ENCODE measurements at places on chromosomes 12 and 14. TPM values are rescaled to one million over a fixed set of nuclear protein-coding genes. Genes with fewer than 3 reads are reported as not detected.

Gene TUBA1B
- polyA plus RNA-seq = 2,528 TPM

Gene MSRB3
- 9.9 TPM for polyA plus RNA-seq

Gene IL26
- polyA plus RNA-seq = not detected

Gene KCNA1
- 7.1 TPM for polyA plus RNA-seq

Gene TMEM253
- polyA plus RNA-seq = 0.43 TPM

Gene DBX2
- 27.8 TPM for polyA plus RNA-seq

Gene LRTM2
- 7.4 TPM for polyA plus RNA-seq

Gene MMP19
- polyA plus RNA-seq = 0.74 TPM

Gene ZFYVE21
- 86.2 TPM for polyA plus RNA-seq

Gene HOXC10
- not detected for polyA plus RNA-seq

Gene POLE
- 69.9 TPM for polyA plus RNA-seq

Gene RNASE4
- polyA plus RNA-seq = 0.48 TPM

Gene KRT6C
- polyA plus RNA-seq = not detected

Gene TC2N
- polyA plus RNA-seq = 9.2 TPM

Gene NR1H4
- 1.0 TPM for polyA plus RNA-seq

Gene WNT5B
- 14.2 TPM for polyA plus RNA-seq

Gene KRT6A
- polyA plus RNA-seq = not detected

Gene TSHR
- polyA plus RNA-seq = 5.8 TPM

Gene REP15
- polyA plus RNA-seq = 1.1 TPM

Gene CPNE6
- polyA plus RNA-seq = 14.1 TPM

Gene TAS2R43
- 0.42 TPM for polyA plus RNA-seq

- no peak for DNase-seq
Observed at GRCh38 chr12:53217931-53218307, 10.9 kb upstream of the ITGB7 start.

- no peak for DNase-seq
Observed at GRCh38 chr14:32697704-32698103, 241.0 kb upstream of the NPAS3 start.

- no peak for DNase-seq
Observed at GRCh38 chr14:58899317-58899713, 261.6 kb downstream of the DACT1 start.

DNA sequence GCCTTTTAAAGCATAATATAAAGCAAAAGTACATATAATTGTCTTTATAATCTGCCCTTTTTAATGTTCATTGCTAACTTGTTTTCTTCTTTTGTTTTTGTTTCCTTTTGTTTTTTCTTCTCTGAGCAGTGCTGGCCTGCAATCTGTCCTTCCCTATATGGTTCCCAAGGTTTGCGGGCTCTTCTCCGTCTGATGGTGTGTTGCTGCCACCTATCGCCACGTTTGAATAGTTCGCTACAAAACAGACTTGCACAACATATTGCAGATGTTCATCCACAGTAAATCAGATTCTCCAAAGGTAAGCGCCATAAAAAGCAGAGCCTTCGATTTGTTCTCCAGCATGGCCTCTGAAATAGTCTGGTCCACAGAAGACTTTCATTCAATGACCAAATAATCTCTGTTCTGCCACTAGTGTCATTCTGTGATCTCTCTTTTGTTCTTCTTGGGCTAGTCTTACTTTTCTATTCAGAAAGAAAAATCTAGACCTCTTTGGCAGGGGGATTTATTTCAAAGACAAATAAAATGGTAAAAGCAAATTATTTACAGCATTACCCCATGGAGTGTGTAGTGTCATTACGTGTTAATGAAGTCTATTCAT lies 33.5 kb downstream of the C12orf50 start:
- peak; percentile 91 for DNase-seq

GRCh38 chr12:97404543-97404942 lies 58.1 kb upstream of the RMST start:
- peak; percentile 52 for DNase-seq

- DNase-seq = no peak
Observed at GRCh38 chr12:23098110-23098509, 473.1 kb downstream of the ETNK1 start.

DNA sequence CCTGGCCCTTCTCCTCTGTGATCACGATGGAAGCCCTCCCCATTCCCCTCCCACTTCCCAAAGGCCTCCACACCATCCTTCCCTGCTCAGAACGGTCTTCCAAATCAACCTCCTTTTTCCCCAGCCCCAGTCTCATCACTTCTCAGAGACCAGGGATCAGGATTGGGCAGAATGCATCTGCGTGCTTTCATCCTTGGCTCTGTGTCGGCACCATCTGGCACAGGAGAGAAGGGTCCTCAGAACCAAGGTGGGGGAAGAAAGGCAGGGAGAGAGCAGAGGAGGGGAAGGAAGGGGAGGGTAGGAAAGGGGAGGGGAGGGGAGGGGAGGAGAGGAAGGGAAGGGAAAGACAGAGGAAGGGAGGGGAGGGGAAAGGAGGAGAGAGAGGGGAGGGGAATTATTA lies 52.4 kb upstream of the FICD start:
- DNase-seq = no peak

- DNase-seq = no peak
Observed at GRCh38 chr12:88291498-88292131, 149.5 kb downstream of the TMTC3 start.

DNA sequence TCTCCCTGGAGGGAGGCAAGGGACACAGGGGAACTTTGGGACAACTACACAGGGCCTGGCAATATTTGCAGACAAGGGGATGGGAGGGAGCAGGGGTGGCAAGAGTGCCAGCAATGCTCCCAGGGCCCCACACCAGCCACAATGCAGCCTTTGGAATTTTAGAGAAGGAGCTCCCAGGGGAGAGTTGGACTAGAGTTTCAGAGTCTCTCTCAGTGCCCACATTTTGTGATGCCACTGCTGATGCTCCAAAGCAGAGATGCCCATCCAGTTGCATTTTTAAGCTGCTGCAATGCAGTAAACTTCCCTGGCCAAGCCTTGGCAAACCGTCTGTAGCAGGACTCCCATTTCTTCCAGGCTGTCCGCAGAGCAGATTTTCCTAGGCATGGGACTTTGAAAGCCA lies 98.9 kb downstream of the ZFP36L1 start:
- no peak for DNase-seq

- no peak for DNase-seq
Observed at GRCh38 chr12:8644345-8645248, 18.0 kb downstream of the MFAP5 start.

- DNase-seq = no peak
Observed at GRCh38 chr14:24327303-24327702, 7.6 kb downstream of the ADCY4 start.

DNA sequence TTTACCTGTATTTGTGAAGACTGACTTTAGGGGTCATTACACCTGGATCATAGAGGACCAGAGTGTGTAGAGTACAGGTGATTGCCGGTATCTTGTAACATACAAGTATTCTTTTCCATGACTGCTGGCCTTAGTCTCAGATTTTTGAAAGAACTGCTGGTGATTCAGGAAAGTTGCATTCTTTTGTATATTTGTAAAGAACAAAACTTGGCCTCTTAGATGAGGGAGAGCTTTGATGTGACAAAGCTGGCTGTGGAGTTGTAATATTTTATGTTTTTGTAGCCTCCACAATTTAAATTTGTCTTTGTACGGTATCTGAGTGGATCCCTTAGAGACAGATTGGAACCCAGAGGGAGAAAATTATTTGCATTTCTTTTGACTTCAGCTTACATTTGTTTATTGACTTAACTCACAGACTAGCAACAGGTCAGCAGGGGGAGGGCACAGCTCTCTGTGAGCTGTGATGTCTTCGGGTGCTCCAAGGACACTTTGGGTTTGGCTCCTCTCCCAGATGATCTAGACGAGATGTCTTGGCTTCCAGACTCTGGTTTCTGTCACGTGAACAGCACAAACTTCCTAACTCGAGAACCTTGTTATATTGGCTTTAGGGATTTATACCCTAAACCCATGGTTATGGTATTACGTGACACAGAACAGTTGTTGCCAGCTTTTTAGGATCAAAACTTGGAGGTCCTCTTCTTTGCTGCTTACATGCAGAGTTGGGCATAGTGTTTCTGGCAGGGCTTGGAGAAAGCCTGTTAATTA lies 65.9 kb downstream of the DAAM1 start:
- DNase-seq = peak; percentile 35

DNA sequence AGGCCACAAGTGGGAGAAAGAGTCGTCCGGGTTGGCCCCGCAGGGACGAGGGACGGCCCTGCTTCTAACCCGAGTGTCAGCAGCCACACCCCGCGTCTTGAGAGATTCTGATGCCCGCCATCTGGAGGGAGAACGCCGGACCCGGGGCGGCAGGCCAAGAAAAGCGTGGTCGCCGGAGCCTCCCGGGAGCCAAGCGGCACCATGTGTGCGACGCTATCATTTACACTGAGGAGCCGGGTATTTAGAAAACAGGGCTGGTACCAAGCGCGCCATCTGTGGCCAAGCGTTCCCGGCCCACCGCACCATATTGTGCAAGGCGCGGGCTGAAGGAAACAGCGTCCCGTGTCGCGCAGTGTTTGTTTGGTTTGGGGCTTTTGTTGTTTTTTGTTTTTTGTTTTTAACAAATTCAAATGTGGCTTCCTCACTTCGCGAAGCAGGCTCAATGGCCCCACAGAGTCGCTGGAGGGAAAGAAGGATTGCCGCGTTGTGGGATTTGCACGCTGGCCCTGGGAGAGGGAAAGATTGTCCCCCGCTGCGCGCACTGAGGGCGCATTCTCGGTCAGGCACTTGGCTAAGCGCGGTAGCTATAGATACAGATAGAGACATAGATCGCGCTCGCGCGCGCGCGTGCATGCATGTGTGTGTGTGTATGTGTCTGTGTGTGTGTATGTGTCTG lies 153.8 kb downstream of the BCL11B start:
- DNase-seq = no peak

GRCh38 chr14:76780360-76780759 lies 19.1 kb downstream of the VASH1 start:
- DNase-seq = no peak

GRCh38 chr12:51424094-51424661 lies 453 bp upstream of the SLC4A8 start:
- no peak for DNase-seq

- no peak for DNase-seq
Observed at GRCh38 chr12:104011253-104011652, 38.7 kb downstream of the GLT8D2 start.

- no peak for DNase-seq
Observed at GRCh38 chr14:64725879-64726584, 21.8 kb downstream of the PLEKHG3 start.

- DNase-seq = no peak
Observed at GRCh38 chr12:57522887-57523705, 472 bp downstream of the MBD6 start.

- DNase-seq = no peak
Observed at GRCh38 chr12:109645194-109645593, 68.4 kb upstream of the FAM222A start.

- no peak for DNase-seq
Observed at GRCh38 chr12:106747973-106748436, 26.5 kb upstream of the RIC8B start.

DNA sequence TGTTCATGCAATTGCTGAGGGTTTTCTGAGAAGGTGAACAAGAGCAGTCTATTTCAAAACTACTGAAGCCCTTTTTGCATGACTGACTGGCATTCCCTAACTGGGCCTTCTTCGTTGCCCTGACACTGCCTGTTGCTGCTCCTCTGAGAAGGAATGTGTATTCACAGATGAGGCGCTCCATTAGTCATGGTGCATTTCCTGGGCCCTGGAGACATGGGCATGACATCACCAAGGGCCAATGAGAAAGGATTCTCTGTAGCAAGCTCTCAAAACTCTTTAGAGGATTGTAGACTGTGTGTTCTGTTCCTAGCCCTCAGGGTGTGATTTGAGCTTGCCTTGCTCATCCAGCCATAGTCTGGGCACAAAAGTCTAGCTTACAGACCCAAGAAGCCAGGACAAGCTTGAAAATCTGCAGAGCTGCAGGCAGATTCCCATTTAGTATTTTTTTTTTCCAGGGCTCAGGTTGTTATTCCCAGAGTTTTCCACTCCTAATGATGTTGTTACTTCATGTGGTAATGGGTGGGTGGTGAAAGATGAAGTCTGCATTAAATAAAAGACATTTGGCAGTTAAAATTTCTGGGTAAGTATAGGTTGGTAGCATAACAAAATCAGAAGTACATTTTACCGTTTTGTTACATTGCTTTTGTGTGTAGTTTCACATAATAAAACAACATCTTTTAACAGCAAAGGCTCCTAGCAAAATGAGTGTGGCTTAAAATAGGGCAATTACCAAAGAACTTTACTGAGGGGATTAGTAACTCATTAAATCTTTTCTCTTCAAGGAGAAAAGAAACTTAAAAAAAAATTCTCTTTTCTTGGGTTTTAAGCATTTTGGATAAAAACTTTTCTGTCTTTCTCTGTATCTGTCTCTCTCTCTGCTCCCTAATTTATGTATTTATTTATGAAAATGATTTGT lies 318.4 kb downstream of the RAD51B start:
- peak; percentile 74 for DNase-seq

GRCh38 chr12:56520048-56520447 lies 1.6 kb upstream of the RBMS2 start:
- DNase-seq = peak; percentile 7

- no peak for DNase-seq
Observed at GRCh38 chr12:69469854-69470188, 367 bp upstream of the FRS2 start.

GRCh38 chr14:33444136-33444535 lies 505.5 kb downstream of the NPAS3 start:
- DNase-seq = no peak

- DNase-seq = no peak
Observed at GRCh38 chr14:56324454-56324853, 206.2 kb downstream of the PELI2 start.

DNA sequence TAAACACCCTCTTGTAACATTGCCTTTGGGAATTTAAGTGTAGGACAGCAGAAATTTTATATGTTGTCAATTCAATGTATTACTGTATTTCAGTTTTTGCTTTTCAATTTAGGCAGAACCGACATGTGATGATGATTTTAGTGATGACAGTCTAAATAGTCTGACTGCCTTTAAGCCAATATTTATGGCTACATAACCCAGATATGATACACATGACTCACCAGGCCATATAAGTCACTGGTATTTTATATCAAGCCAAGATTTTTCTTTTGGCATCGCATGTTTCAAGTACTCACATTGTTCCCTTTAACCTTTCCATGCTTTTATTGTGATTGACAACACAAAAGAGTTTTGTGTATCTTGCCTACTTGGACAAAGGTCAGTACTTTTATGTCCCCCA lies 13.6 kb upstream of the PPM1A start:
- no peak for DNase-seq

GRCh38 chr12:66903782-66904396 lies 225.0 kb upstream of the GRIP1 start:
- DNase-seq = peak; percentile 17

- no peak for DNase-seq
Observed at GRCh38 chr12:19251481-19252132, 122.1 kb downstream of the PLEKHA5 start.
